ENCODE measurements at places on chromosomes 11 and 22. TPM values are rescaled to one million over a fixed set of nuclear protein-coding genes. Genes with fewer than 3 reads are reported as not detected.
A peak's percentile ranks its signal among the peaks of the same experiment; 100 is the strongest.

RFPL2 gene
- total RNA-seq = 0.72 TPM

OR8G1 gene
- 1.9 TPM for total RNA-seq

FBLN1 gene
- 248 TPM for total RNA-seq

MSANTD4 gene
- 47.2 TPM for total RNA-seq

INSC gene
- 0.72 TPM for total RNA-seq

NXPE2 gene
- 8.4 TPM for total RNA-seq

PTPN5 gene
- total RNA-seq = 4.8 TPM

OR51A7 gene
- total RNA-seq = 3.4 TPM

GPR152 gene
- not detected for total RNA-seq

LRRC74B gene
- total RNA-seq = 0.24 TPM

LARGE2 gene
- not detected for total RNA-seq

ROM1 gene
- 8.7 TPM for total RNA-seq

IFITM5 gene
- total RNA-seq = 0.96 TPM

OOSP3 gene
- not detected for total RNA-seq

DNA sequence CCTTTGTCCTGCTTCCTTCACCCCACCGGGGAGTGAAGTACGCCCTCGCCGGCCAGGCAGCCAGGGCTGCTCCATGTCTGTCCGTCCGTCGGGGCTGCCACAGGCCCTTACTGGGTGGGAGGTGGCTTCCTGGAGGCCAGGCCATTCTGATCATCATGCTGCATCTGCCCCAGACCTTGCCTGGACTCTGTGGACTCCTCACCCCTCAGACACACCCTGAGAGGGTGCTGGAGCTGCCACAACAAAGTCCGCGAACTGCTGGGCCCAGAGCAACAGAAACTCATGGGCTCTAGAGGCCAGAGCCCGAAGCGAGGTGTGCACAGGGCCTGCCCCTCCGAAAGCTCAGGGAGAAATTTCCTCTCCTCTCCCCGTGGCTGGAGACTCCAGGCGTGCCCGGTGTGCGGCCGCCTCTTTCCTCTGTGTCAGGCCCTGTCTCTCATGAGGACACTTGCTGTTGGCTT, 124.2 kb downstream of the KCNQ1OT1 start:
- DNase-seq = no peak

DNA sequence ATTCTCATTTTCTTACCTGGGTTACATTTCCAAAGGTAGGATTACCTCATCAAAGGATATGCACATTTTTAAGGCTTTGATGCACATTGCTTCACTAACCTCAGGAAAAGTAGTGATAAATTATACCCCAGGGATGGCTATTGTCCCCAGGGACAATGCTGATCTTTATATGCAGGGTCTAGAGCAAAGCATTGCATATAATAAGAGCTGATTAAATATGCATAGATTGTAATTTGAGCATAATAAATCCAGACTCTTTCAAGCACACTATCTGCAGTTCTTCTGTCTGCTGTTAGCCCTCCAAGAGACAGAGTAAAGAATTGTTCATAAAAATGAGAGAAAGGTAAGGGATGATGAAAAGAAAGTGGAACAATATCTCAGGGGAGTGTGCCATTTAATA, 57.3 kb upstream of the SYT13 start:
- DNase-seq = no peak

DNA sequence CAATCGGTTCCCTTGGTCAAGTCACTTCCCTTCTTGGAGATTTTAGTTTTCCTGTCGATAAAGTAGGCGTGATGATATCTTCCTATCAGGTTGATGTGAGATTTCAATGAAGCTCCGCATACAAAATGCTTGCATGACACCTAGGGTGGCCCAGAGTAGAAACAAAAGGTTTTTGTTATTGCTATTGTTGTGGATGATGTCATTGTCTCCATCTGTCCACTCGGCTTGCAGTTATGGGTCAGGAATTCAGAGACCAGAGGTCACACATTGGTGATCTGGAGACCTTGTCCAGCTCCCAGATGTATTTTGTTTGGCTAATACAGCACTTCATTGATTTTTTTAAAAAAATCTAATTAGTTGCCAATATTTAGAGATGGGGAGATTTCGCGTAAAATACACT, 382.1 kb downstream of the MN1 start:
- no peak for DNase-seq

DNA sequence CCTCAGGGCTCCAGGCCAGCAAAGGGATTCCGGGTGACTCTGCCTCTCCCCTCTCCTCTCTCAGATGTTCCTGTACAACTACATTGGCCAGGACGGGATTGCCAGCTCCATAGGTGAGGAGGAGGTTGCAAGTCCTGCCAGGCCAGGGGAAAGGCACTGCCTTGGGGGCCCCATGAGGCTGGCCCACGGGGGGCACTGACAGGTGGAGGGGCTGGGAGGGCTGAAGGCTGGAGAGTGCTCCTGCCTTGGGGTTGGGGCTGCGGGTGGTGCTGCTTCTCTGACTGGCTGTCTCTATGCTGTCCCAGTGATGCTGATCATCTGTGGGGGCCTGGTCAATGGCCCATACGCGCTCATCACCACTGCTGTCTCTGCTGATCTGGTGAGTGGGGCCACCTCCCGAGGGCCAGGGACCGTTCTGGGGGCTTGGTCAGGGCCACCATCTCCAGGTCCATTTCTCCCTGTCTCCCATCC, 21.7 kb downstream of the SLC37A2 start:
- no peak for DNase-seq

DNA sequence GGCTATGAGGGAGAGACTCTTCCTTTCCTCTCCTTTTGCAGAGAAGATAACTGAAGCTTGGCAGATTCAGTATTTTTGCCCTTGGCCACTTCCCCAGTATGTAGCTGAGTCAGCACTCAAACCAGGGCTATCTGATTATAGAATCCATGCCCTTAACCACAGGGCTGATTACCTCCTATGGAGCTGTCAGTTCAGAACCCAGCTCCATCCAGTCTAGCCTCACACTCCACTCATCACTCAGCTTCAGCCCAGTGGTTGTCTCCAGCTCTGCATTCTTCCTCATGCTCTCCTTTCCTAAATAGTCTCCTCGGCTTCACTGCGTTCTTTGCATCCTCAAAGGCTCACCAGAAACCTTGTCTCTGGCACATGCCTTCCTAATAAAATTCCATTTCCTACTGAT, 151.6 kb upstream of the BLID start:
- peak; percentile 80 for DNase-seq

- peak; percentile 75 for DNase-seq
These were observed at the start of gene EHBP1L1 for GRCh38 chr11:65575568-65576231. Gene EHBP1L1, plus strand, starts transcription at chr11:65576053. Its CDS starts 250 bp downstream, at chr11:65576303.

- DNase-seq = no peak
These were observed 251.4 kb downstream of the DDX10 start for GRCh38 chr11:108916290-108916689.

GRCh38 chr11:115084231-115084630, 405.9 kb downstream of the NXPE2 start:
- DNase-seq = no peak

- no peak for DNase-seq
These were observed 57.6 kb downstream of the USP47 start for GRCh38 chr11:11899401-11899800.

DNA sequence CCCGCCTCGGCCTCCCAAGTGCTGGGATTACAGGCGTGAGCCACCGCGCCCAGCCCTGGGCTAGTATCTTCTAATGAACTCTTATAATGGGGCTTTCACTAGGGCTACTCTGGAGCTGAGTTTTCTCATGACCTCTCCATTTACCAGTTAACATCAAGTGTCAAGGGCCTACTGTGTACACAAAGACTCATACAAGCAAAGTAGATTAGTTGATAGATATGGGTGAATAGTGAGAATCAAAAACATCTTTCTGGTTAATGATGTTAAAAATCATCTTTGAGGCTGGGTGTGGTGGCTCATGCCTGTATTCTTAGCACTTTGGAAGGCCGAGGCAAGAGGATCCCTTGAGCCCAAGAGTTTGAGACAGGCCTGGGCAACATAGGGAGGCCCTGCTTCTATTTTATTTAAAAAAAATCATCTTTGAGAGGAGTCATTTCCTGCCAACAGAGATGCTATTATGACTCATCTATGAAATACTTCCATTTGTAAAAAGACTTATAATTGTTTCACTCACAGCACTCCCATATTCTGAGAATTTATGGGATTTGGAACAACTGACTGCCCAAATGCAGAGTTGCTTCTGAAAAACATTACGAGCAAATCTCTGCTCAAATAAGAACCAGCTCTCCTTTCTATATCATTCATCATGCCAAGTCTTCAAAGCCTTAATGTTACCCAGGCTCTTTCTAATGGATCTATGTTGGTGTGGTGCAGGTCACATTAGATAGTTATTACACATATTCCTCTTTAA, 57.0 kb downstream of the GDPD4 start:
- peak; percentile 63 for DNase-seq

DNA sequence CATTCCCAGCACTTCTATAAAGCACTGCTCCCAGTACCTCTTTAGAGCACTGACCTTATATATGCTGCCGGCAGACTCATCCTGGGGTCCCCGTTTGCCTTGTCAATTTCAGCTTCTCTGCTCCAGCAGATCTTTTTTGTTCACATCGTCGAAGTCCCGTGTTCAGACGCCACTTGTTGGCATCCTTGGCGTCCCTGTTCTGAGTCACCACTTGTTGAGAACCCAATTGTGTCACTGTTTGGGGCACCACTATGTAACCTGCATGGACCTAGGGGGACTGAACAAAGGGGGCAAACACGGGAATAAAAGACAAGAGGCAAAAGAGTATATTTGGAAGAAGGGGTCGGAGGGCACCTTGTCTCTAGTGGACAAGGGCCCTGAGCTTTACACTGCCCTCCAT, 25.5 kb downstream of the OR10A6 start:
- DNase-seq = no peak

GRCh38 chr11:57403802-57404147, 13.3 kb upstream of the PRG2 start:
- no peak for DNase-seq

- peak; percentile 45 for DNase-seq
These were observed 169.4 kb upstream of the SYT13 start for GRCh38 chr11:45455536-45455935.

DNA sequence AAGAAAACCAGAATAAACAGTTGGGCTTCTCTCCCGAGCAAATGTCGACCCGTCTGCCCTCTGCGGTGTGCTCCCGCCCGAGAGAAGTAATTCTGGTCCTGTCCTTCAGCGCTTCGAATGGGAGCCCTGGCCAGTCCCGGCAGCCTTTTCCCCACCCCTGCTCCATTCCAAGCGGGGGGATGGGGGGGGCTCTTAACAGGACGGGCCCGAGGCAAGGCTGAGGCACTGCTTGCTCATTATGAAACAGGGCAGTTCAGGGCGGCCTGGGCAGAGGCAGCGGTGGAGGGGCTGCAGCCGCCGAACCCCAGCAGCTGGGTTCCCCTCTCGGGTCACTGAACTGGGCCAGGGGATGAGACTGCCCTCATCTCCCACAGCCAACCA, 9.1 kb downstream of the BACE1-AS start:
- DNase-seq = peak; percentile 57

GRCh38 chr11:79078456-79078855, 362.4 kb downstream of the TENM4 start:
- no peak for DNase-seq

- DNase-seq = no peak
These were observed 241.1 kb downstream of the GRIK4 start for GRCh38 chr11:120752668-120753067.

GRCh38 chr11:130785380-130786116, 130.7 kb downstream of the SNX19 start:
- peak; percentile 61 for DNase-seq

- no peak for DNase-seq
These were observed 5.5 kb downstream of the C11orf16 start for GRCh38 chr11:8927233-8927632.

DNA sequence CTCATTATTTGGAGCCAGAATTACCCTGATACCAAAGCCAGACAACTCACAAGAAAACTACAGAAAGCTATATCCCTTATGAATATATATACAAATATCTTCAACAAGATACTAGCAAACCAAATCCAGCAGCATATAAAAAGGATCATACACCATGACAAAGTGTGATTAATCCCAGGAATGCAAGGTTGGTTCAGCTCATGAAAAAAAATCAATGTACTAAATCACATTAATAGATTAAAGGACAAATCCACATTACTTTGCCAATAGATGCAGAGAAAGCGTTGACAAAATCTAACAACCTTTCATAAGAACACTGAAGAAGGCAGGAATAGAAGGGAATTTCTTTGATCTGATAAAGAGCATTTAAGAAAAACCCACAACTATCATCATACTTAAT, 50.4 kb upstream of the TEAD1 start:
- DNase-seq = no peak

- DNase-seq = peak; percentile 32
These were observed 4.3 kb downstream of the BCO2 start for GRCh38 chr11:112179601-112180000.

- DNase-seq = no peak
These were observed 12.3 kb upstream of the LINC01488 start for GRCh38 chr11:69468911-69469885.

- DNase-seq = peak; percentile 24
These were observed 36.4 kb downstream of the PIK3C2A start for GRCh38 chr11:17171343-17171742.

GRCh38 chr11:16902182-16902581, 112.0 kb downstream of the PLEKHA7 start:
- no peak for DNase-seq

- peak; percentile 85 for DNase-seq
These were observed 15.4 kb upstream of the IFITM3 start for GRCh38 chr11:335779-336658.

GRCh38 chr22:37672206-37672919, 3.1 kb upstream of the LGALS1 start:
- no peak for DNase-seq

DNA sequence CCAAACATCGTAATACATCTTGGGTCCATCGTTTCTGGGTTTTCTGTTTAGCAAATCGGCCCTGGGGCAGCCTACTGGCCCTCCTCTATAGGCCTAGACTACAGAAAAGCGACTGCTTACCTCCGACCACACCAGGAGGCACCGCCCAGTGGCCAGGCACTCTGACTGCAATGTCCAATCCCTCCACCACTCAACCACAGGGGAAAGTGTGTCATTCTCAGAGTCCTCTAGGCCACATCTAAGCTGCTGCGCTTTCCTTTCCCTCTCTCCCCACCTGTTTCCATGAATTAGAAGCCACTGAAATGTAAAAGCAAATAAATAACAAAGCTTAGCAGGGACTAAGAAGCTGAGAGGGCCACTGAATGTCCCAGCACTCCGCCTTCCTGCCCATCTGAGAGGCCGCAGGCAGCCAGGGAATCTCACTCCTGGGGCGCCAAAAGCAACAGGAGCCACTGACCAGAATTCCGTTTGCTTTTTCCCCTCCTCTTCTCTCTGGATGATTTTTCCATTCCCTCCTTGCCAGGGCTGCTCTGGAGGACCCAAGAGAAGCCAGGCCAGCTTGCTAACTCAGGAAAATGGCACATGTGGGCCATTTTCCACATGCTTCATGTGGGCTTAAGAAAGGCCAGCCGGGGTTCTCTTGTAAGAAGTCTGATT, 50.1 kb upstream of the FLI1 start:
- DNase-seq = no peak

GRCh38 chr22:24333301-24333700, 62.7 kb downstream of the SPECC1L start:
- no peak for DNase-seq
